ENCODE measurements at places on chromosomes 12 and 14.

- no peak for DNase-seq
These were observed 3.0 kb downstream of the SMCO3 start for GRCh38 chr12:14810953-14811483.

GRCh38 chr12:119089380-119090013 lies 89.2 kb upstream of the HSPB8 start:
- DNase-seq, result no peak

DNA sequence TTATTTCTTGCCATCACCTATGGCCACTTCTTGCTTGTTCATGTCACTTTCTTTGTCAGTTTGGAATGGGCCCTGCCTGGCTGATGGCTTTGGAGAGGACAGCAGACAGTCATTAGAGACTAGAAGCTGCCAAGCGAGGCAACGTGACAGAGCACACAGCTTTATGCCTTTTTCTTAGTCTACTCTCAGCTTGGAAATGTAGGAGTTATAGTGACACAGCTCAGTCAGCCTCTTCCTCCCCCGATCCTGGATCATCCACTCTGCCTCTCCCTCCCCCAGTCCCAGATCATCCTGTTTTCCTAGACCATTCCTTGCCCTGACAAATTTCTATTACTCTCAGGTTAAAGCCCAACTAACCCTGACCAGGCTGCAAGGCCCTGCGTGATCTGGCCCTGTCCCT lies 26.6 kb downstream of the ETV6 start:
- no peak for DNase-seq

DNA sequence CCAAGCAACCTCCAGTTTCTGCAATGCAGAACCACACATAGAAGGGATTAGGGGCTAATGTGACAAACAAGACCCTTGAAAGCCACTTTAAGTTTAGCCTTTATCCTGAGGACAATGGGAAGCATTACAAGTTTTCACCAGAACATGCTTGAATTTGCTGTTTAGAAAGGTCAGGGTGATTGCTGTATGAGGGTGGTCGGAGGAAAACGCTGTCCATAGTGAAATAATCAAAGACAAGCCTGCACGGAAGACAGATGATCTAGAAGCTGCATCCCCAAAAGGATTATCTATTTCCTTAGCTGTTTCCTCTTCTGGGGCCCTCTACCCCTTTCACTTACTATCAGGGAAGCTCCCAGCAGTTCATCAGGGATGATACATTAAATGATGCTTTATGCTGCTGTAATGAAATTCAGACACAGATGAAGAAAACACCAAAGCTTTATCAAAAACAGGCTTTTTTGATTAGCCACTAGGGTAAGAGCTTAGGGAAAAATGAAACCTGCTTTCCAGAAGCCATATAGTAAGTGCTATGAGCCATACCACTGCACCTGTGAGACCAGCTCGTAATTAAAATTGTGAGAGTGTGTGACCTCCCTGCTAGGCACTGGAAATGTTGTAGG lies 6.5 kb downstream of the HAL start:
- no peak for DNase-seq

GRCh38 chr12:2300886-2301285 lies 248.1 kb downstream of the CACNA1C start:
- DNase-seq, result no peak

Measured in activated CD8-positive, alpha-beta T cell treated with anti-CD3 and anti-CD28 coated beads, Interleukin-2, amount 10 ng/mL, durations not matched to agents 7 days and 5 days (primary cell).